ENCODE measurements at places on chromosomes 16 and 17.

- DNase-seq: peak; percentile 63
Observed at GRCh38 chr16:81481207-81481821, 36.7 kb downstream of the CMIP start.

GRCh38 chr16:8630255-8630953 lies 8.9 kb downstream of the METTL22 start:
- DNase-seq: no peak

- no peak for DNase-seq
Observed at GRCh38 chr17:4807605-4808377, 839 bp downstream of the PLD2 start.

GRCh38 chr16:11585460-11586377 lies 1.0 kb downstream of the LITAF start:
- no peak for DNase-seq

DNA sequence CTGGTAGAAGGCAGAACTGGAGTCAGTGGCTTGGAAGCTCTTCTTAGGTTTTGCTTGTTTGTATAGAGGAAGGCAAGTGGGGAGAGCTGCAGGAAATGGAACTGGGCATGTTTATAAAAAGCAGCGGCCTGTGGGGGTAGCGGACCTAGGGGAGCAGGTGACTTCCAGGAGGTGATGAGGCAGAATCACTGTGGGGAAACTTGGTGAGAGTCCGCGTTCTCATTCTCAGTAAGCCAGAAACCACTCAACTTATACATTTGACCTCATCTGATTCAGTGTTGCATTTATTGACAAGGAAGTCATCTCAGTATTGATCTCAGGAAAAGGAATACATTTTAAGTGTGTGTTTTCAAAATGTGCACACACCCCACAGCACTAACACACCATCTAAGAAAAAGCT lies 299.8 kb downstream of the CNTNAP4 start:
- no peak for DNase-seq

DNA sequence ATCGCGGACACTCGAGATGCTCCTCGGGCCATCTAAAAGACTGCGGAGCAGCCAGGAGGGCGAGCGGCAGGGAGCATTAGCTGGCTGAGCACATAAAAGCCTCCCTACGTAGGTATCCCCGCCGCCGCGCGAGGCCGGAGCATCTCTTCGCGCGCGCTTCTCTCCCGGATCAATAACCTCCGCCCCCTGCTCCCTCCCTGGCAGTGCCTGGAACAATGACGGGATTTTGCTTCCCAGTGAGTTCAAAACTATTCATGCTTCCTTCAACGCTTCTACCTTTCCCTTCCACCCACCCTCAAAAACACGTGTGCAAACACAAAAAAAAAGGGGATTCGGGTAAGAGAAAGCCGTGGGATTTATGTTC lies 984 bp downstream of the CENPV start:
- peak; percentile 41 for DNase-seq

DNA sequence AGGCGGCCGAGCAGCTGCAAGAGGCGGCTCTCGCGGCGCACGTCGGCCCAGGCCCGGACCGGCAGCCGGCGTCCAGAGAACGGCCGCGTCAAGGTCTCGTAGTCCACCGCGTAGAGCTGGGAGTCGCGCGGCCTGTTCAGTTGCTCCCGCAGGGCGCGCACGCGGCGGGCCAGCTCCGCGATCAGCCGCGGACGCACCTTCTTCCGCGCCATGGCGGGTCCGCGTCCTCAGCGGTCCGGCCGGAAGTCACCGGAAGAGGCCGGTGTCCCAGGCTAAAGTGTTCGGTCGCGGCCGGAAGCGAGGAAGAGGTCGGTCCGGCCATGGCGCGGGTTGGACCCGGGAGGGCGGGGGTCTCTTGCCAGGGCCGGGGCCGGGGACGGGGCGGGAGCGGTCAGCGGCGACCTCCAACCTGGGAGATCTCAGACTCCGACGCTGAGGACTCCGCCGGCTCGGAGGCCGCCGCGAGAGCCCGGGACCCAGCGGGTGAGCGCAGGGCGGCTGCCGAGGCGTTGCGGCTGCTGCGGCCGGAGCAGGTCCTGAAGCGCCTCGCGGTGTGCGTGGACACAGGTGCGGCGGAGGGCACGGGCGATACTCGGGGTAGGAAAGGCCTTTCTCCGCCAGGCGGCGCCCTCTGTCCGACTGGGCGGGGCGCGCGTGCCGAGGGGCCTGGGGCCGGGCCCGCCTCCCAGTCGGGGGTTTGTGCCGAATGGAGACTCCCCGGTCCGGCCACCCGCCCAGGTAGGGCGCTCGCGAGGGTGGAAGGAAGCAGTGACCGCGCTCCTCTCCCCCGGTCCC lies at the start of gene MRPS34:
MRPS34 (minus strand) TSS at position 227 of the 795 bp plus-strand sequence; CDS start at position 212, 15 bp downstream.
- peak; percentile 79 for DNase-seq

DNA sequence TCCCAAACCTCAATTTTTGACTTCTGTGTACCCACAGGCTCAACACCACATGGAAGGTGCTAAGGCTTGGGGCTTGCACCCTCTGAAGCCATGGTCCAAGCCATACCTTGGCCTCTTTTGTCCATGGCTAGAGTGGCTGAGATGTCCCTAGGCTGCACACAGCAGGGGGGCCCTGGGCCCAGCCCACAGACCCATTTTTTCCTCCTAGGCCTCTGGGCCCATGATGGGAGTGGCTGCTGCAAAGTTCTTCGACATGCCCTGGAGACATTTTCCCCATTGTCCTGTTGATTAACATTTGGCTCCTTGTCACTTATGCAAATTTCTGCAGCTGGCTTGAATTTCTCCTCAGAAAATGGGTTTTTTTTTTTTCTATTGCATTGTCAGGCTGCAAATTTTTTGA lies 47.0 kb downstream of the TBC1D26 start:
- DNase-seq: no peak

DNA sequence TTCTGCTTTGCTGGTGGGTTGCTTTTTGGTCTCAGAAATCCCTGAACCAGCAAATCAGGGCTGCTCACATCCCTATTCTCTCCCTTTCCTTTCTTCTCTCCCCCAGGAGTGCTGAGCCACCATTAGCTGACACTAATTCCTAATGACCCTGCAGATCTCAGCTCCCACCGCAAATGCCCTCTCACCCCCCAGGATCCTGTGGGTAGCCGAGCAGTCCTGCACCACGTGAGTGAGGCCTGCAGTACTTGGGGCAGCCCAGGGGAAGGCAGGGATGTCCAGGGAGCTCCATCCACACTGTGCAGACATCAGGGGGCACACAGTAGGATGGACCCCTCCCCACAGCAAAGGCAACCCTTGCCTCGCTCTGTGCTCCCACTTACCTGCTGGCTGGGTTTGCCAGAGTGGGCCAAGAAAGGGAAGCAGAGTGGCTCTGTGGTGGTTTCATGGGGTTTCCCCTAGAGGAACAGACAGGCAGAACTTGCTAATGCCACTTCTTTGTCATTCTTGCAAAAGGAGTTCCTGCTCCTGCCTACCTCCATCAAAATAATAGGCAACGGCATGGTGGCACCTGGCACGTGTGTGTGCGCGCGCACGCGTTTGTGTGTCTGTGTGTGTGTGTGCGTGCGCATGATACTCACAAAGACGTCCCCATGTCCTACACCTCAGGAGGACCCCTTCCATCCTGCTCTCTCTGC lies 135.6 kb downstream of the GAS7 start:
- no peak for DNase-seq

DNA sequence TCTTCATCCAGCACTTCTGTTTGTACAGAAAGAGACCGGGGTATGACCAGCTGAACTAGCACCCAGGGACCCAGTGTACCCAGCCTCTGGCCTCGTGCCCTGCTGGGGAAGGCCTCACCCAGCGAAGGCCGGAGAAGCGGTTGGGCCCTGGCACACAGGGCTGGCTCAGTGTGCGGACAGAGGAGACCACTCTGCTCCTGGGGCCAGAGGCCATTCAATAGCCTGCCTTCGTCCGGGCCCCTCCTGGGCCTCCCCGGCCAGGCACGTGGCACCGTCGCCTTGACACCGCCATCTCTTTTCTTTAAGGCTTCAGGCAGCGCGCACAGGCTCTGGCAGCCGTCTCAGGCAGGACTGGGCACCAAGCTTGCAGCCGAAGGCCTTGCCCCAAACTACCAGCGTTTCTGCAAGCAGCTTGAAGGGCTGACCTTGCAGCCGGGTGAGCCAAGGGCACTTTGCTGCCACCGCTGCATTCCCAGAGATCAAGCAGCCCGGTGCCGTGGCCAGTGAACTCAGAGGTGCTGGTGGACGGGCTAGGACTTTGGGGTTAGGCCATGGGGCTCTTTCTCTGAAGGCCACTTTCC lies 8.0 kb downstream of the TAX1BP3 start:
- DNase-seq: no peak

DNA sequence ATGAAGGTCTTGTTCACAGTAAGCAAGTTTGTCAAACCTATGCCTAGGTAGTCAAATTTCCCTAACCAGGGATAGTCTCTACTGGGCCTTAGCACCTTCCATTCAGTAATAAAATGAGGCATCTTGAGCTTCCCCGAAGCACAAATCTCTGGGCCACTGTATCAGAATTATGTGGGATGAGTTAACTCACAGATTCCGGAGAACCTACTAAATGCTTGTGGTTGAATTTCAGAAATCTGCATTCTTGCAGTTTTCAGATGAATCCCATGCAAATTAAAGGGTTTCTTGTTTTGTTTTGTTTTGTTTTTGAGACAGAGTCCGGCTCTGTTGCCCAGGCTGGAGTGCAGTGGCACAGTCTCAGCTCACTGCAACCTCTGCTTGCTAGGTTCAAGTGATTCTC lies 478.8 kb upstream of the HSBP1 start:
- DNase-seq: no peak

DNA sequence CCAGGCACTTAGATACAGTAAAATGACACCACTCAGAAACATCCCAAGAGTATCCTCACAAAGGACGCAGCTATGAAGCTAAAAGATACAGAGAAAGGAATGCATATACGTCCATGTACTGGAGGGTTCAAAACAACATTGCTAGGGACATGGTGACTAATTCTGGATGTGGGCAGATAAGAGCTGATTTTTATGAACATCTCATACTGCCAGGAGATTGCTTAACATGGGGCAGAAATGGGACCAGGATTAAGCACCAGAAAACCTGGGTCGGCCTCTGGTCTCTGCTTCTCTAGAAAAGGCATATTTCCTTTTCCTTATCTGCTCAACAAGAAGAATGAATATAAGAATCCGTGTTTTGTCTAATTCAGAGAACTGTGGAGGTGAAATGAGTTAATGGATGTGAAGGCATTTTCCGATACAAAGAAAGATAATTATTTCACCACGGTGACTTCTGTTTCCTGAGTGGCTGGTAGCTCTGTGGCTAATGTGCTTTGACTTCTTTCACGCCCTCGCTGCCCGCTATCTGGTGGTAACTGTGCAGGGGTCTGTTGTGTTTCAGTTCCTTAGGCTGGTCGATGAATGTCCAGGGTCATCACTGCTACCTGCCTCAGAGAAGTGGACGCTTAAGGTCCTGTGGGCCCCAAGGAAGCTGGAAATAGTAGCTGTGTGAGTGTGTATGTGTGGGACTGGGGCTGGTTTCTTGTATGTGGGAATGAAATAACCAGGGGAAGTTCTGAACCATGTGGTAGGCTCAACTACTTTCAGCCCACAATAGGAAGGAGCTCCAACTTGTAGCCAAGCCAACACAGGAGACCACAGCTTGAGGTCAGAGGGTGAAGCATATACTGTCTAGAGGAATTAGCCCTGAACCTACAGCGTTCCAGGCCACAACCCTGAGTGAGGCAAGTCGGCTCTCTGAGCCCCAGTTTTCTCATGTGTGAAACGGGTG lies 15.8 kb upstream of the CCL5 start:
- no peak for DNase-seq

All from fibroblast of mammary gland (primary cell).